ENCODE measurements at places on chromosomes 7 and 10. TPM values are rescaled to one million over a fixed set of nuclear protein-coding genes. Genes with fewer than 3 reads are reported as not detected.

The CYP26A1 gene
- total RNA-seq: 0.30 TPM

The HIPK2 gene
- 2.0 TPM for total RNA-seq

GRCh38 chr7:47119261-47119865 lies 462.5 kb downstream of the TNS3 start:
- no peak for DNase-seq

GRCh38 chr7:2621061-2621828 lies 10.5 kb upstream of the TTYH3 start:
- DNase-seq: no peak

GRCh38 chr7:2163600-2164555 lies 68.9 kb downstream of the MAD1L1 start:
- no peak for DNase-seq

All from MG63 (cell line).